ENCODE measurements at places on chromosomes 6 and 20.

DNA sequence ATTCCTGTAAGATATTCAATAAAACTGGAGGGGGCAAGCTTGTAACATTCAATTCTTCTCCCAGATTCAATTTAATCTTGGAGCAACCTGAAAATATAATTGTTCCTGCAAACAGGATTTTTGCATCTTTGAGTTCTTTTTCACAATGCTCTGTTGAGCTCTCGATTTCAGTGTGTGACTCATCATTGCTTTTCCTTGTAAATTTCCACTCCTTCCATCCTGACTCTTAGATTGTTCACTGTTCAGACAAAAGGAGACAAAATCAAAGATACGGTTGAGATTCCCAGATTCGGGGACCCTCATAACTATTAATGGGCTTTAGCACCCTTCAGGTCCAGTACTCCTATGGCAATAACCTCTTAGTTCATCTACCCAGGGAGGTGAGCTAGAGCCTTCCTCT lies 571.9 kb upstream of the CHD6 start:
- no peak for DNase-seq

- no peak for DNase-seq
Measured at GRCh38 chr6:56915832-56916231, 39.1 kb upstream of the BEND6 start.

- DNase-seq: no peak
Measured at GRCh38 chr6:147979966-147980365, 362.7 kb upstream of the SASH1 start.

GRCh38 chr20:45874576-45874975 lies 6.5 kb upstream of the ZSWIM1 start:
- DNase-seq: no peak

DNA sequence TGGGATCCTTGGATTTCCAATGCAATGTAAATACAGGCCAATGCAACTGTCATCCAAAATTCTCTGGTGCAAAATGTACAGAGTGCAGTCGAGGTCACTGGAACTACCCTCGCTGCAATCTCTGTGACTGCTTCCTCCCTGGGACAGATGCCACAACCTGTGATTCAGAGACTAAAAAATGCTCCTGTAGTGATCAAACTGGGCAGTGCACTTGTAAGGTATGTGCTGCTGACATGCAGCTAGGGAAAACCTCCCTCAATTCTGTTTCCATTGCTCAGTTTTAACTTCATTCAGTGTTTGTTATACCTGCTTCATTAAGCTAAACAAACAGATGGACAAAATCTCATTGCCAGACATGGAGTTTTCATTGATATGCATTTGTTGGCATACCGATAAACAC lies 397.1 kb downstream of the ARHGAP18 start:
- no peak for DNase-seq

- no peak for DNase-seq
Measured at GRCh38 chr6:51788121-51788520, 299.3 kb downstream of the PKHD1 start.

GRCh38 chr6:150211700-150212511 lies 69.1 kb downstream of the PPP1R14C start:
- DNase-seq: no peak

GRCh38 chr20:48697845-48698491 lies 129.8 kb downstream of the PREX1 start:
- no peak for DNase-seq

DNA sequence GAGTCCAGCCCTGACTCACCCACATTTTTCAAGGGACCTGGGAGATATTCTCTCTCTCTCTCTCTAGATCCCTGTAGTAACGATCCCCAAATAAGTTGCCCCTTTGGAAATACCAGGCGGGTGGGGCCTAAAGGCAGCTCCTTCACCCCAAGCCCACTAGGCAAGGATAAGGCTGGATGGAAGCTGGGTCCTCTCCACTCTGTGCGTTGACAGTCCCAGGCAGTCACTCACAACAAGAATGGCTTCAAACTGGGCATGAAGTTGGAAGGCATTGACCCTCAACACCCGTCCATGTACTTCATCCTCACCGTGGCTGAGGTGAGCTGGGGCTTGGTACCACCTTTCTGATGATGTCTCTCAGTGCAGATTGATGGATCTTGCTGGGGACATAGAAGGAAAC lies 21.6 kb downstream of the L3MBTL1 start:
- DNase-seq: no peak

DNA sequence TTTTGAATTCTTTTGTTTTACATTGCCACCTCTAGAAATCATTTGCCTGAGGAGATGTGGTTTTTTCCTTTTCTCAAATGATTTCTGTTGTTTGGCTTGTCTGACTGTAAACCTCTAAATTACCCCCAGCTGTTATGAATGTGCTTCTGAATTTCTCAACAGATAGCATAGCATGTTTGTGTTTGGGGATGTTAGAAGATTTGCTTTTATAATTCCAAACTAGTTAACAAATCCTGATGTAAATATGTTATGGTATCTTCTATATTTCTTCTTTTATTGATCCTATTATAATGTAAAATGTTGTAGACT lies 31.6 kb upstream of the EZR start:
- DNase-seq: no peak

GRCh38 chr6:167975458-167975857 lies 22.0 kb upstream of the KIF25 start:
- DNase-seq: no peak

GRCh38 chr6:52049252-52050050 lies 38.0 kb downstream of the PKHD1 start:
- DNase-seq: peak; percentile 55

- DNase-seq: no peak
Measured at GRCh38 chr20:2299301-2299700, 3.5 kb downstream of the TGM3 start.

DNA sequence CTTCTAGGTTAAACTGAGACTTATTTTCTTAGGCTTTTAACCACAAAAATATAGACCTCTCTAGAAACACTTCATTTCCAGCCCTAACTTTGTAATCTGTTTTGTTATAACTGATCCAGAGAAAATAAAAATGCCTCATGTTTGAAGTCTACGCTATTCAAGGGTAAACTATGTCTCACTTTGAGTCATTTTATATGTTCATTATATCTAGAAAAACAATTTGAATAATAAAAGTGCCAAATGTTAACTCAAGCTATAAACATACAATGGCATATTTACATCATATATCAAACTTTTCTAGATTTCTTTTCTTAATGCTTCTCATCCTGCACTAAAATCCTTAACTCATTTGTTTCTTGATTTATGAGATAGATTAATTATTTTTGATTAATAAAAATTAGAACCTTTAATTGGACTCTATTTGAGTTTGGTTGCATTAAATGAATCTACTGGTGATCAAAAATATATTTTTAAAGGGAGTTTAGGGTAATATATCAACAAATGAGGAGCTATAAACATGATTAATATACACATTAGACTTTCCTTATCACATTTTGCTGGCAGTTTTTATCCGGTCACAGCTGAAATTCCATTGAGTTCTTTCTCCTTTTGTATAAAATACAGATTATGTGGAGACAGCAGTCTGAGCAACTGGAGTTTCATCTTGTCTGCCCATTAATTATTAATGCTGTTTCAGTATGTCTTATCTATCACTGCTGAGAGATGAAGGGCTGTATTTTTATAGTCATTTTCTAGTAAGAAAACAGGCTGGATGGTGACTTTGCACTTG lies 246.5 kb downstream of the TBX18 start:
- DNase-seq: no peak

All from GM12865 (cell line).